ENCODE measurements at places on chromosomes 2 and 18. TPM values are rescaled to one million over a fixed set of nuclear protein-coding genes. Genes with fewer than 3 reads are reported as not detected.

DNA sequence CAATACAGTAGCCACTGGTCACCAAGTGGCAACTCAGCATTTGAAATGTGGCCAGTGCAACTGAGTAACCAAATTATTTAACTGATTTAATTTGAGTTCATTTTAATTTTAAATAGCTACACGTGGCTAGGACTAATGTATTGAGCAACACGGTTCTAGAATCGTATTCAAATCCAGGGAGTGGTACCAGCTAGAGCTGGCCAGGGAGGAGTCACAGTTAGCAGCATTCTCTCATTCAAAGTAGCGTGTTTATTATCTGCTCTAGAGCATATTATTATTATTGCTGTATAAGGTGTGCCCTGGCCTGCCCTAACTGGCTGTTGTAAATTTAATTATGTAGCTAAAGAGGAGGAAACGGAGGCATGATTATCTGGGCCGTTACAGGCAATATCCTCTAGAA, 92.9 kb downstream of the GALNT3 start:
- no peak overlapping the region for H3K4me3 ChIP-seq
- no peak for DNase-seq
- H3K4me1 ChIP-seq, result no peaks in the 10 kb centered on the region
- no peaks in the 10 kb centered on the region for H3K36me3 ChIP-seq
- H3K27ac ChIP-seq, result no peak overlapping the region

GRCh38 chr2:235917506-235917905, 250.7 kb downstream of the GBX2 start:
- no peaks in the 10 kb centered on the region for H3K36me3 ChIP-seq
- no peak overlapping the region for H3K27ac ChIP-seq
- peaks cover 5% of the 10 kb centered on the region for H3K27me3 ChIP-seq

The SPC25 gene
- total RNA-seq, result not detected

GRCh38 chr2:18763338-18763737, 174.0 kb upstream of the NT5C1B start:
- no peak overlapping the region for H3K27ac ChIP-seq
- H3K27me3 ChIP-seq, result no peaks in the 10 kb centered on the region
- H3K4me3 ChIP-seq, result no peak overlapping the region
- DNase-seq, result no peak

The EPB41L3 gene
- total RNA-seq, result 3.8 TPM

DNA sequence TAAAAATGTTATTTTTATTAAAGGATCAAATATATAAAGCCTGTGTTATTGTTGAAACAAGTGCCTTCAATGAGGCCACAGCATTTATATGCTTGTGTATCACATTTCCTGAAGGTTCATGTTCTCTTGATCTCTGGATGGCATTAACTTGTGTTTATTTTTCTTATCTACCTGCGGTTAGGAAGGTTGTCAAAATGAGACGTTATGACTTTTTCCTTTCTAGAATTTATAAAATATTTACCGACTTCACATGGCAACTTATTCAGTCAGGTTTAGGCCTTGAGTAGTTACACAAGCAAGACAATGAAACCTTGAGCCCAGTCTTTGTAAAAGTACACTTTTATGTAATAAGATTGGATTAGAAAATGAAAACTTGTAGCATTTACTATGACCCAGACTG, 196.4 kb upstream of the ACVR2A start:
- DNase-seq, result no peak
- H3K36me3 ChIP-seq, result no peaks in the 10 kb centered on the region
- H3K4me1 ChIP-seq, result no peaks in the 10 kb centered on the region
- H3K4me3 ChIP-seq, result no peak overlapping the region
- no peaks in the 10 kb centered on the region for H3K27me3 ChIP-seq
- no peak overlapping the region for H3K27ac ChIP-seq

- no peaks in the 10 kb centered on the region for H3K27me3 ChIP-seq
- H3K4me3 ChIP-seq, result no peak overlapping the region
- peaks cover 10% of the 10 kb centered on the region for H3K4me1 ChIP-seq
- no peak overlapping the region for H3K27ac ChIP-seq
Measured at GRCh38 chr18:9612215-9612830, 2.0 kb downstream of the PPP4R1 start.

- H3K27ac ChIP-seq, result no peak overlapping the region
- no peaks in the 10 kb centered on the region for H3K4me1 ChIP-seq
- no peaks in the 10 kb centered on the region for H3K27me3 ChIP-seq
- no peaks in the 10 kb centered on the region for H3K36me3 ChIP-seq
Measured at GRCh38 chr18:31965316-31965970, 22.5 kb upstream of the TRAPPC8 start.

Measured in T-cell (primary cell).